ENCODE measurements at places on chromosomes 13 and 19.

DNA sequence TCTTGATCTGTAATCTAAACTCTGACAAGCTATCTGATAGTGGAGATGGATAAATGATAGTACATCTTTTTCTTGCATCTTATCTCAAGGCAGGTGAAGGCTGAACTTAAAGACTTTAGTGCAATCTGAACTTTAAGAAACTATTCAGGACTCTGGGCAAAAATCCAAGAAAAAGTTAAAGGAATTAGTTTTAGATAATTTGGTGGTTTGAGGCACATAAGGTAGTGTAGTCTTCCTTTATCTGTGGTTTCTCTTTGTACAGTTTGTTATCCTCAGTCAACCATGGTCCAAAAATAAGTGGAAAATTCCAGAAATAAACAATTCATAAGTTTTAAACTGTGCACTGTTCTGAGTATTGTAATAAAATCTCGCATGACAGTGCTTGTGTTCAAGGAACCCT lies 172.9 kb downstream of the UGGT2 start:
- no peak for DNase-seq

DNA sequence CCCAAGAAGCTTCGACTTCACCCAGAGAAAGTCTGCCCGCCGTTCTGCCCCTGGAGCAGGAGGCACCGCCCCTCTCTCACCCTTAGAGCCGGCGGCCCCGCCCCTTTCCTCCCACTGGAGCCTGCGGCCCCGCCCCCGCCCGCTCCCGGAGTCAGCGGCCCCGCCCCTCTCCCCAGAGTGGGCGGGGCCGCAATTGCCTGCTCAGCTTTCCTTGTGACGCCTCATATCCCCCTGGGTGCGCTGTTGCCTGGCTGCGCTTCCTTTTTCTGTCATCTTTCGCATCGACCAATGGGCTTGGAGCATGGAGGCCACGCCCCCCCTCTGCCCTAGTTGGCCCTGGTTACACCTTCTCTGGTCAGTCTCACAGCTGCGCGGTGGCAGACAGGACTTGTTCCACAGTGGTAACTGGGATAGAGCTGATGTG lies 38.2 kb upstream of the ZNF492 start:
- peak; percentile 41 for DNase-seq

GRCh38 chr13:48493851-48494250 lies 39.0 kb downstream of the RCBTB2 start:
- DNase-seq = no peak

- no peak for DNase-seq
Observed at GRCh38 chr13:54486421-54487166, 1458.0 kb downstream of the OLFM4 start.

DNA sequence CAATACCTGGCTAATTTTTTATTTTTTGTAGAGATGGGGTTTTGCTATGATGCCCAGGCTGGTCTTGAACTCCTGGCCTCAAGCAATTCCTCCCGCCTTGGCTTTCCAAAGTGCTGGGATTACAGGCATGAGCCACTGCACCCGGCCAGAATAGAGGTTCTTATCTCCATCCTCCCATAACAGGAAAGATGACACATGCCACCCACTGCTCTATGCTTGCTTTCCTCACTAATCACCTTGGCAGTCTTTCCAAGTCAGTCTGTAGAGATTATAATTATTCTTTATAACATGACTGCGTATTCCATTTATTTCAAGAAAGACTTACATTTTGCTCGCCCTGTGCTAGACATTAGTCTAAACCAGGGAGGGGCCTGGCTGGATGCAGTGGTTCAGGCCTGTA lies 6.7 kb downstream of the VAV1 start:
- DNase-seq = no peak

- DNase-seq = no peak
Observed at GRCh38 chr13:20824762-20825476, 51.2 kb upstream of the EEF1AKMT1 start.

GRCh38 chr13:43031881-43032280 lies 8.5 kb downstream of the DNAJC15 start:
- no peak for DNase-seq

GRCh38 chr13:38707460-38707859 lies 20.6 kb downstream of the FREM2 start:
- no peak for DNase-seq

DNA sequence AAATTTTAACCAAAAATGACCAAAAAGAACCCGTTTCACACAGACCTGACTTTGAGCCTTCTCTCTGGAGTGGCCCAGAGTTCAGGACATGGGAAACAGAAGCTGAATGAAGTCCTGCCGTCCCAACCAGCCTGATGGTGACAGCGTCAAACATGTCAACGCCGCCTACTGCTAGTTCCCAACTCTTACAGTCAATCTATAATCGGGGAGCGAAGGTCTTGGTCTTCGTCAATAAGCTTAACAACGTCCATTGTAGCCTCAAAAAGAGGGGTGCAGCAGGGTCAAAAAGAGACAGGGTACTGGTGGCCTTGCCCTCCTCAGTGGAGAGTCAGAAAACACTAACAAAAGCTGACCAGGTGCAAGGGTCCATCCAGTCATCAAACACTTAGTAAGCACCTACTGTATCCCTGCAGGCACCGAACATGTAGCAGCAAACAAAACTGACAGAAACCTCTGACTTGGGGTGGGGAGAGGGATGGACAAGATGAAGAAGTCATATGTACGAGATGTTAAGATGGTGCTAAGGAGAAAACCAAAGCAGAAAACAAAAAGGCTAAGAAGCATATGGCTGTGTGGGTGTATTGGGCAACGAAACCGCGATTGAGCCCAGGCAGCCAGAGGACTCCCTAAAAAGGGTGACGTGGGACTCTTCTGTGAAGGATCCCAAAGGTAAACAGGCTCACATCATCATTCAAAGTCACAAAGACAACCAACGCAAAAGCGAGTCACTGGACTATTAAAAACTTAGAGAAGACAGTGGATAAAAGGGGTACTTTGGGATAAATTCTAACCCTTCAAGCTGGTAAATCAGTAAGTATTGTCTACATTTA lies 12.0 kb downstream of the MLLT1 start:
- no peak for DNase-seq

- DNase-seq = no peak
Observed at GRCh38 chr13:91776611-91777193, 378.3 kb downstream of the GPC5 start.

GRCh38 chr19:33143897-33144405 lies 12.0 kb downstream of the WDR88 start:
- DNase-seq = peak; percentile 22

DNA sequence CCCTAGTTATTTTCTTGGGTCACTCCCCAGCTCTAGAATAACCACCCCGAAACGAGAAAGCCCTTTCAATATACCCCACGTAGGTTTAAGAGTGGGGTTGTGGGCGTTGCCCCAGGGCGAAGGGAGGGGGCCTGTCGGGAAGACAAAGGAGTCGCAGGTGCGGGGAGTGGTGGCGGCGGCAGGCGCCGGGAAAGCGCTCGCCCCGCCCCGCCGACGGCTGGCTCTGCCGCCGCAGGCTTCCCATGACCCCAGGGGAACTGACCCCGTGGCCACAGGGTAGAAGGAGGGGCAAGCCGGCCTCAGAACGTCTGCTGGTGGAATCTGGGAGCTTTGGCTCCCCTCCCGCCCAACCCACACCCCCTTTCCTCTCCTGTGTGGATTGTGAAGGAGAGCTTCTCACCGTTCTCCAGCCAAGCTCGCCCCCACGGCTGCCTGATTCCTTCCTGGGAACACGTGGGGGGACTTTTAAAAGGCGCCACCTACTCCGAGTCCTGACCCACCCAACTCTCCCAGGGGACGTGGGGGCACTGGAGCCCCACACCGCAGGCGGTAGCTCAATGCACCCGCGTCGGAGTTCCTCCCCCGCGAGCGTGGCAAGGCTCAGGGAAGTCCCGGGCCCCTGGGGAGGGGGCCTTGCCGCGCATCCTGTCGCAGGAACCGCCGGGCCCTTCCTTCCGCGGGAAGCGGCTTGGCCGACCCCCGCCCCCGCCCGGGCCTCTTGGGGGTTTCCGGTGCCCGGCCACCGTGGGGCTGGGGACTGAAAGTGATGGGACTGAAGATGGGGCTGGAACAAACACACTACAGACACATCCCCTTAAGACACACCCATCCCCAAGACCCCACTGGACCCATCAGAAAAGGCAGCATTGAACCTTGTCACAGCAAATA lies 5.5 kb downstream of the IER2 start:
- peak; percentile 67 for DNase-seq

GRCh38 chr19:7101498-7102253 lies 32.2 kb downstream of the ZNF557 start:
- DNase-seq = no peak

- DNase-seq = no peak
Observed at GRCh38 chr13:49864509-49864908, 71.6 kb downstream of the SPRYD7 start.

GRCh38 chr13:96946709-96947311 lies 47.5 kb downstream of the OXGR1 start:
- no peak for DNase-seq

DNA sequence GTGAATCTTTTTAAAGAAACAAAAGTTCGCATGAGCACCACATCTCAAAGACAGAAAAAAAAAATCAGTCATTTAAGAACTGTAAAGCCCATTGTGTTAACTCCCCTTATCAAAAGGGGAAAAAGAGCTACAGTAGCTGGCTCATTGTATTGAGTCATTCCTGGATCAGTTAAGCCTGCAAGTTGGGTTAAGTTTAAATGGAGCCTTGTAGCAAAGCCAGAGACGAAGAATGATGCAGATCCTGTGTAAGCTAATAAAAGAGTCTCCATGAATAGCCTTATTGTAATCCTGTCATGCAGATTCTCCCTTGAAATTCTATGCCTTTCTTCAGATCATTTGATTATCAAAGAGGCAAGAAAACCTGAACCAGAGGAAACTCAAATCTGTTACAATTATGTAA lies 83.8 kb downstream of the CRYL1 start:
- DNase-seq = no peak

DNA sequence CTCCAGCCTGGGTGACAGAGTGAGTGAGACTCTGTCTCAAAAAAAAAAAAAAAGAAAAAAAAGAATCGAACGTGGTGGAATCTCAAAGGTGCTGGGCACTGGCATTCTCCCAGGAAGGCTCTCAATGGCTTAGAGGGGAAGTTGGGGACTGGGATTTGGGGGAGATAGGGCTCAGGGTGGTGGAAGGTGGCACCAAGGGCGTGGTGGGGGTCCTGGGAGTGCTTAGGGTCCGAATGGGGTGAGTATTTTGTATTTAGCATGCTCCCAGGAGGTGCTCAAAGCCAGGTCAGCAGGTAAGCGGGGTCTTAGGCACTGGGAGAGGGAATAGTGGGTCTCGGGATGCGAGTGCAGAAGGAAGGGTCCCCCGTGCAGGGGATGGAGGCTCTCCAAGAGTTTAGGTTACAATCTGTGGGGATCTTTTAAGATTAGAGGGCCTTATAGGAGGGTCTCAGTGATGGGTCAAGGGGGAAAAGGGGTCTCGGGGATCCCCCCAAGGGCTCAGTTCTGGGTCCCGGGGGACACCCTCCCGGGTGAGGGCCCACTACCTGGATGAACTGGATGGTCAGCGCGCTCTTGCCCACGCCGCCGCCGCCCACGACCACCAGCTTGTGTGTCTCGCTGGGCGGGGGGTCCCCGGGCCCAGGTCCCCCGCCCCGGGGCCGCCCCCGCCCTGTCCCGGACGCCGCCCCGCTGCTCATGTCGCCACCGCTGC lies 386 bp downstream of the RRAS start:
- DNase-seq = peak; percentile 20

- no peak for DNase-seq
Observed at GRCh38 chr13:34967851-34968562, 25.9 kb downstream of the NBEA start.

DNA sequence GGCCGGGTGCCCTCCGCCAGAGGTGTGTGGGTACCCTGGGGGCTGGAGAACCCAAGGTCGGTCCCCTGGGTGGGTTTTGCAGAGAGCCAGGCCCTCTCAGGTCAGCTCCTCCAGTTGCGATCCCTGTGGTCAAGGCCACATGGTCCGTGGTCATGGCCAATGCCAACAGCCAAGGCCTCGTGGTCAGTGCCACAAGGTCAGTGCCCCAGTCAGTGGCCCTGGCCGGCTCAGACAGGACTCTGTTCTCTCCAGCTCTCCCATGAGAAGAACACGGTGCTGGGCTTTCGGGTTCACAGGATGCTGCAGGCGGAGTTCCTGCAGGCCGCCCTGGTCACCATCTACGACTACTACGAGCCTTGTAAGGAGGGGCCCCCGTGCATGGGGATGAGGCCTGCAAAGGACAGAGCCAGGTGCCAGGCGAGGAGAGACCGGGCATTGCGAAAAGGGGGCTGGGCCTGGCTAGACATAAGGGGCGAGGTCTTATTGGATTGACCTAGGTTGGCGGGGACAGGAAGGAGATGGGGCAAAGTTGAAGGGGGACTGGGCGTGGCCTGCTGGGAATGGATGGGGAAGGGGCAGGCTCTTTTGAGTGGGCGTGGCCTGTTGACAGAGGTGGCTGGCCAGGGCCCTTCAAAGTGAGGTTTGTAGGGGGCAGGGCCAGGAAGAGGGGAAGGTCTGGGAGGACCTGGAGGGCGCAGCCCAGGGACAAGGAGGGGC lies 15.2 kb upstream of the SHFL start:
- DNase-seq = no peak

- DNase-seq = no peak
Observed at GRCh38 chr13:62167650-62168172, 752.1 kb upstream of the PCDH20 start.

- DNase-seq = peak; percentile 24
Observed at GRCh38 chr13:95387733-95388207, 86.5 kb upstream of the ABCC4 start.

DNA sequence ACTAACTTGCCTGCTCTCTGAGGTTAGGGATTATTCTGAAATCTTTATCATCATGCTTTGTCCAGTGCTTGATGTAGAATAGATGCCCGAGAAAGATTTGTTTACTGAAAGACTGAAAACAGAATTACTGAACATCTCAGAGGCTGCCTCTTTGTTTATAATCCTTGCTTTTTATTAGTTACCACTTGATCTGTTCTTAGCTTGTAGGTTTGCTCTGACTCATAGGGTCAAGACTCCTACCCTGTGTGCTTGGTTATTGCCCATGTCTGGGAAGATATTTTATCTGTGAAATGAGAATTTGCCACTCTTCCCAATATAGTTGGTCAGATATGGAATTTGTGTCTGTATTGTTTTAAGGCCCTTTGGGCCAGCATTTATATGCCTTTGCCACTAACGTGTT lies 675.3 kb downstream of the DIAPH3 start:
- DNase-seq = no peak

GRCh38 chr19:28436320-28436719 lies 776.6 kb downstream of the UQCRFS1 start:
- no peak for DNase-seq
